ENCODE measurements at places on chromosomes 5 and 9. TPM values are rescaled to one million over a fixed set of nuclear protein-coding genes. Genes with fewer than 3 reads are reported as not detected.

DNA sequence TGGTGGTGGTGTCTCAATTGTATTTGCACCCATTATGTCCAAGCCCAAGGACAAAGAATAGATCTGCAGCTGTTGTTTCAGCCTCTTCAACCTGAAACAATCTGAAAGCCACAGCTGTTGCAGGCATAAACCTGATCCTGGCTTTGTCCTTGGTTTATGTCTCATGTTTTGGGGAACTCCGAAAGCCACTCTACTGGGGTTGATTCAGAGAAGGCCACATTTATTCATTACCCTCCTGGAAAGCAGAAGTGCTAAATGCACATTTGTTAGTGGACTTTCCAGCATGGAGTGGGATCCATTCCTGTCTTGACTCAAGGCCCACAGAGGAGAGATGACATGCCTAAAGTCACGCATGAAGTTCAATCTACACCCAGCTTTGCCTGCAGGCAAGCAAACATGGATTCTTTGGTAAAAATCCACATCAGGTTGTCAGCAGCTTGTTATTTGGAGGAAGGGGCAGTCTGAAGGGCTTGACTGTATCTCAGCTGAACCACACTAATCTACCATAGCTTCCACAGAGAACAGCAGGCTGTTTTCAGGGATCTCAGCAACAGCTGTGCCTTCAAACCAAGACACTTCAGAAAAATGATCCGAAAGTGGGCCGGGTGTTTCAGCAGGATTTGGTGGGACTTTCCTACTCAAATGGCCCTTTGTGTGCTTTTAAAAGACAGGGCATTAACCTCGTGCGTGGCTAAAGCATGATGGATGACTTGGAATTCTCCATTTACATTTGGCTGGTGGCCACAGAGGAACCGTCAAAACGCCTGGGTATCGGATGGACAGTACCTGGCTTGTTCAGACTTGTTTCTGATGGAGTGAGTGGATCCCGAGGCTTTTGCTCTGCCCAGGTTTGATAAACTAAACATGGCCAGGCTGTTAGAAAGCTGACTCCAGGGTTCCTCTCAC is 36.2 kb upstream of the ADAM19 start:
- no peaks in the 10 kb centered on the region for H3K27me3 ChIP-seq
- DNase-seq, result no peak
- no peaks in the 10 kb centered on the region for H3K4me1 ChIP-seq
- H3K36me3 ChIP-seq, result no peaks in the 10 kb centered on the region
- H3K4me3 ChIP-seq, result no peak overlapping the region

- no peaks in the 10 kb centered on the region for H3K4me1 ChIP-seq
- peak; percentile 17 for DNase-seq
- no peaks in the 10 kb centered on the region for H3K36me3 ChIP-seq
- no peaks in the 10 kb centered on the region for H3K27me3 ChIP-seq
Measured at GRCh38 chr5:36724467-36725332, 118.3 kb downstream of the SLC1A3 start.

DNA sequence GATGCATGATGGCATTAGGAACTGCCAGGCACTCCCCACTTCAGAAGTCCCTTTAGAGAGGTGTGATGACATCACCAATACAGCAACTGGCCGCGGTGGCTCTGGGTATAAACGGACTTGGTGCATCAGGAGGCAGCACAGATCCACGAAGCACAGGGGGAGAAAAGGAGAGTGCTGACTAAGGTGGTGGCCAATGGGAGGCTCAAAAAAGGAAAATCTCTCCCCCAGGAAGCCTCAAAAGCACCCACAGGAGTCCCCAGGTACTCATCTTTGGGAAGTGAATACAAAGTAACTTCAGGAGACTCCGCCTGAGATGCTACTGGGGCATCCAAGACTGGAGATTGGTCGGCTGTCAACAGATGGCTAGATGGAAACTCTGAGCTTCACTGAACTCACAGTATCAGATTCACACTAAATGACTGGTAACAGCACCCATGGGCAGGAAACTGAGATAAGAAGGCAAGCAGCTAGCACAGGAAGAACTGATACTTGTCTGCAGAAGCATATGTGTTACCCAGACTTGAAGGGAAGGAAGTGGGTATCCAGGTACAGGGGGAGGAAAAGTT is 7.6 kb downstream of the TTC39B start:
- DNase-seq, result no peak
- peaks cover 25% of the 10 kb centered on the region for H3K4me1 ChIP-seq
- no peak overlapping the region for H3K27ac ChIP-seq
- H3K27me3 ChIP-seq, result no peaks in the 10 kb centered on the region

DNA sequence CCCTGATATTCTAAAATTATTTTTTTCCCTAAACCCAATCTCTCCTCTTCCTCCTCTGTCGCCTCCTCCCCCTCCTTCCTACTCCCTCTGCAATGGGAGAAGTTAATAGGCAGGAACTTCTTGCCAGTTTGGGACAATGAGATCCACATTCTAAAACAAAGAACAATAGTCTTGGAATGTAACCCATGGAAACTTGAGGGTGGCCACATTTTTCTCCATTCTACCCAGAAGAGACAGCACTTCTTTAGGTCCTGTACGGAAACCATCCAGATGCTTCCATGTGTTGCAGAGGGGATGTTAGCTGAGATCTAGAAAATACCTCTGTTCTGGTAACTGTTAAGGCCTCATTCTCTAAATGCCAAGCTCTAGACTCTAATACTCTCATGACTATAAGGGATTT is 10.0 kb downstream of the SPARC start:
- no peaks in the 10 kb centered on the region for H3K36me3 ChIP-seq
- no peak for DNase-seq
- peak overlapping the region; percentile 17 for H3K27ac ChIP-seq
- H3K4me1 ChIP-seq, result peaks cover 96% of the 10 kb centered on the region
- no peak overlapping the region for H3K4me3 ChIP-seq
- H3K27me3 ChIP-seq, result no peaks in the 10 kb centered on the region

GRCh38 chr9:130276955-130277354 is 11.4 kb downstream of the HMCN2 start:
- no peak for DNase-seq
- no peak overlapping the region for H3K4me3 ChIP-seq
- no peaks in the 10 kb centered on the region for H3K4me1 ChIP-seq
- no peaks in the 10 kb centered on the region for H3K36me3 ChIP-seq
- H3K27ac ChIP-seq, result no peak overlapping the region

DNA sequence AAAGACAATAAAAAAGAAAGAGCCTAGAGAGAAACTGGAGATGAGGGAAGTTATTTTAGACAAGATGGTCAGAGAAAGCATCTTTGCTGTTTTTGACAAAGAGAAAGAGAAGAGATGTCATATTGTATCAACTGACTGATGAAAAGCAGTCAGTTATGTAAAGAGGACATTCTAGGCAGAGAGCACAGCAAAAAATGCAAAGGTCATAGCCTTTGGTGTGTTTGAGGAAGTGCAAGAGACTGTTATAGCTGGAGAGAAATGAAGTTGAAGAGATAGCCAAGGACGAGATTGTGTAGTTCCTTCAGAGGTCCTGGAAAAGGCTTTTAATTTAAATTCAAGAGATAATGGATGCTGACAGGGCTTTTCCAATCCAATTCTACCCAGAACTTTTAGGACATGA is 342.4 kb downstream of the RASEF start:
- no peak overlapping the region for H3K4me3 ChIP-seq
- H3K36me3 ChIP-seq, result no peaks in the 10 kb centered on the region
- H3K27me3 ChIP-seq, result no peaks in the 10 kb centered on the region

DNA sequence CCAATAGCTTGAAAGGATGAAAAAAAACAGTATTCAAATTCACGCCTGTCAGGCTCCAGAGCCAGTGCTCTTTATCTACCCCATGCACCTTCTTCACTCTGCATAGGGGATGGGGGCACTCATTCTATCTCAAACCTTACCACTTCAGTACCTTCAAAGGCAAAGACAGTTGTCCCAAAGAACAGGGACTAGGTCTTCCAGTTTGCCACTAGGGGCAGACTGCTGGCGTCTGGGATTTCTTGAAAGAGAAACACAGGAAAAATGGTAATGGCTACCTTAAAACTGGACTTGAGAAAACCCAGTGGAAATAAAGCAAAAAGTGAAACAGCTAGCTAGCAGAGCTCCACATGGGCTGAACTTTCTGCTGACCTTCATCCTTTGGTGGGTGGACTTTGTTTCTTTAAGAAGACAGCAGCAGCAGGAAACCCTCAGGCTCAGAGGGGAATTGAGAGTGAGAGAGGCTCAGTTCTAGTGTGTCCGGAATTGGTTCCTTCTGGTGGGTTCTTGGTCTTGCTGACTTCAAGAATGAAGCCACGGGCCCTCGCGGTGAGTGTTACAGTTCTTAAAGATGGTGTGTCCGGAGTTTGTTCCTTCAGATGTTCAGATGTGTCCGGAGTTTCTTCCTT is 41.0 kb upstream of the SLC36A1 start:
- H3K27me3 ChIP-seq, result peaks cover 4% of the 10 kb centered on the region
- DNase-seq, result no peak
- H3K36me3 ChIP-seq, result no peaks in the 10 kb centered on the region

DNA sequence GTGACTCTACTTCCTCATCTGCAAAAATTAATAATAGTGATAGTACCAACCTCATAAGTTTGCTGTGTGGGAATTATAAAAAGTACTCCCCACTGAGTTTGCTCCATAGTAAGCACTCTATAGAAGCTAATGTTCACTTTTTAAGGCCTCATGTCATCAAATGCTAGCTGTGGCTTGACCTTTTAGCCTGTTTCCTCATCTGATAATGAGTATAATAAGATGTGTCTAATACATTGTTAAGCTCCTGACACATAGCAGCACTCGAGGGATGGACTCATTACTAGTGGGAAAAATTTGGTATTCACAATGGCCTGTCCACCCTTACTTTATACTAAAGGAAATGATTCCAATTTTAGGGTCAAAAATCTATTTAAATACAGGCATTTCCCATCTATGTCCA is 26.1 kb upstream of the CAST start:
- H3K27ac ChIP-seq, result no peak overlapping the region
- no peak for DNase-seq
- no peaks in the 10 kb centered on the region for H3K27me3 ChIP-seq
- no peaks in the 10 kb centered on the region for H3K4me1 ChIP-seq

DNA sequence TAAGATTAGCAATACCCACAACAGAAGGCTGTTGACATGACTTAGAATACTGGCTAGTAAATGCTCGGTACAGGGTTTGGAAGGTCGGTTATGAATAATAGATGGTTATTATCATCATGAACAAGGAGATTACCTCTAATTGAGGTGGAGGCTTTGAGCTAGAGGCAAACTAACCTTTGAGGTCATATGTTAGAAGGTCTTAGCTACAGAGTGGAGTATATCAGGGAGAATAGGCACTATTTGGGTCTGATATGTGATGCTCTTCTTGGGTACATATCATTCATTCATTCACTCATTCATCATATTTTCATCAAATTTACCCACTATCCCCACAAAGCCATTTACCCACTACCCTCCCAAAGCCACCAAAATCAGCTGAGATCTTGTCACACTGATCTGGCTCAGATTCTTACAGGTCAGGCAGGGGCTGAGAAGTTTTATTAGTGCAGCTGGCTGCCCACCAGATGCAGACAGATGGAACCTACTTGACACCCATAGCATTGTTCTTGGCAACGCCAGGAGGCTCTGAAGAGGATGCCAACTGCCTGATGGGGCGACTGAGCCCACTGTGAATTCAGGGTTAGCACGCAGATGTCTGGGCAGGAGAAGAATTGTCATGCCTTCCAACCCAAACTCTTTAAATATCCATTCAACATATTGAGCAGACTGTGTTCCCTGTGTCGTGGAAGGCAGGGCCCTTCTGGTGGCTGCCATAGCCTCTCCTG is 90.2 kb upstream of the SH3PXD2B start:
- H3K36me3 ChIP-seq, result no peaks in the 10 kb centered on the region
- no peak overlapping the region for H3K4me3 ChIP-seq
- no peaks in the 10 kb centered on the region for H3K4me1 ChIP-seq
- no peaks in the 10 kb centered on the region for H3K27me3 ChIP-seq

DNA sequence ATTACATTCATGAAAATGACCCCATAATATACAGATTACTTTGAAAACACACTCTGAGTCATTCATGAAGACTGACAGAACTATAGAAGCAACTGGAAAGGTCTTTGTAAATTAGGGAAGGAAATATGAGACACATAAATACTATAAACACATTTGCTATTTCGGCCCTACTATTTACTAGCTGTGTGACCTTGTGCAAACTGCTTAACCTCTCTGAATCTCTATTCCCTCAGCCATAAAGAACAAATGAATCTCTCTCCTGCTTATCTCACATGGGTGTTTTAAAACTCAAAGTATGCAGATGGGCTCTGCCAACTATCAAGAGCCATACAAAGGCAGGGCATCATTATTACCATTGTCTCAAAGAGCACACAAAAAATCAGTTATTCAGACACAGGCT is 52.9 kb downstream of the APBA1 start:
- no peaks in the 10 kb centered on the region for H3K27me3 ChIP-seq
- no peak for DNase-seq
- no peak overlapping the region for H3K4me3 ChIP-seq
- H3K36me3 ChIP-seq, result no peaks in the 10 kb centered on the region

- peaks cover 11% of the 10 kb centered on the region for H3K4me1 ChIP-seq
- no peak overlapping the region for H3K4me3 ChIP-seq
- DNase-seq, result no peak
Measured at GRCh38 chr9:105436783-105437182, 11.1 kb upstream of the FSD1L start.

DNA sequence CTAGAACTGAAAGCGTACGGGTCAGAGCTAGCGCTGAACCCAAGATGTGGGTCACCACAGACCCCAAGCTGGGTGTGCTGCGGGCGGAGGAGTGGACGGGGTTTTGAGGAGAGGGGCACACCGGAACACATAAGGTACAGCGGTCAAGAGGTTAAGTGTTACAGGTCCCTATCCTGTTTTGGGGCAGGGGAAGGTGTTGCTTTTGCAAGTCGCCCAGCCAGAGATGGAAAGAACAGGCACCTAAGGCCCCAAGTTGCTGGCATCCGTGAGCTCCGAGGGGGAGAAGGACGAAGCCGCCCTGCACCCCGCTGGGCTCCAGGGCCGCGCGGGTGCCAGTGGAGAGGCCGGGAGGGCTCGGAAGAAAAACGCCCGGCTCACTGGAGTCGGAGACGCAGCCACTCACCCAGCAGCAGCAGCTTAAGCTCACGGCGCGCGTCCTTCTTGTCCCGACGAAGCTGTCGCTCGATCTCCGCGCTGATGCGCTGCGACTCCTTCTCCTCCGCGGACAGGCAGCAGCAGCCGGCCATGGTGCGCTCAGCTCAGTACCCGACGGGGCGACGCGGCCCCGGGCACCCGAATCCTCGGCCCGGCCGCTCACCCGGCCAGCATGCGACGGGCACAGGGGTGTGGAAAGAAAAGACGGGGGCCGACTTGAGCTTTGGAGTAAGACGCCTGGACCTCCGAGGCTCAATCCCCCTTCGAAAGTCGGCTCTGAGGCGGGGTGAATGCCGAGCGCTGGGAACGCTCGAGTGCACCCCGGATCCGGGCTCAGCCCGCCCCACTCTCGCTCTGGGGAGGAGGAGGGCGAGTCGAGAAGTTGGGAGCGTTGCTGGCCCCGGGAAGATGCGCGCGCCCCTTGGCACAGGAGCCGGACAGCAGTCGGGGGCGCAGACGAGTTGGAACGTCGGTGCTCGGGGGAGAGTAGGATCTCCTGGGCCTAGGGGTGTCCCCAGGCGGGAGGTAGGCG is 572 bp downstream of the GNA14 start:
- peaks cover 12% of the 10 kb centered on the region for H3K27me3 ChIP-seq
- no peak for DNase-seq
- H3K4me3 ChIP-seq, result no peak overlapping the region
- no peaks in the 10 kb centered on the region for H3K36me3 ChIP-seq

- no peaks in the 10 kb centered on the region for H3K27me3 ChIP-seq
- DNase-seq, result peak; percentile 75
- peaks cover 60% of the 10 kb centered on the region for H3K4me1 ChIP-seq
- H3K4me3 ChIP-seq, result peak overlapping the region; percentile 4
- H3K27ac ChIP-seq, result peak overlapping the region; percentile 82
- H3K36me3 ChIP-seq, result no peaks in the 10 kb centered on the region
Measured at GRCh38 chr9:127567035-127567729, 44.9 kb upstream of the STXBP1 start.

Gene IL4
- total RNA-seq, result not detected

Gene SYNPO
- 86.8 TPM for total RNA-seq

Gene LCP2
- total RNA-seq, result 18.3 TPM

Gene UNC5A
- total RNA-seq, result 7.6 TPM

Gene PCDHB2
- 1.8 TPM for total RNA-seq

Data from adrenal gland (tissue), 19 donors.